ENCODE measurements at places on chromosomes 7 and 10.

DNA sequence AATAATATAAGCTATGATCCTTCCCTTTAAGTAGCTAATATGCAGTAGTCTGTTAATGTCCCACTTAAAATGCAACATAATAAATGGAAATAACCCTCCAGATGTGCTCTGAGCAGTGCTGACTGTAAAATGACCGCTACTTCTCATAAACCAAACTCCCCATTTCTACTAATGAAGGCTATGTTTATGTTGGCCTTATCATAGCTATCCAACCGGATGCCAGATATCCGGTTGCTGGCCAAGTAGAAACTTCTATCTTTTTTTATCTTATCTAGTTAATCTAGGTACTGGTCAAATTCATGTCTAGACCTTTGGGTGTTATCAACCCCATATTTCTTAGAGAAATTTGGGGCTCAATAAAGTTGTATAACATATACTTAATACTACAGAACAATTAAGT, 56.6 kb downstream of the CHRM2 start:
- no peak for DNase-seq

DNA sequence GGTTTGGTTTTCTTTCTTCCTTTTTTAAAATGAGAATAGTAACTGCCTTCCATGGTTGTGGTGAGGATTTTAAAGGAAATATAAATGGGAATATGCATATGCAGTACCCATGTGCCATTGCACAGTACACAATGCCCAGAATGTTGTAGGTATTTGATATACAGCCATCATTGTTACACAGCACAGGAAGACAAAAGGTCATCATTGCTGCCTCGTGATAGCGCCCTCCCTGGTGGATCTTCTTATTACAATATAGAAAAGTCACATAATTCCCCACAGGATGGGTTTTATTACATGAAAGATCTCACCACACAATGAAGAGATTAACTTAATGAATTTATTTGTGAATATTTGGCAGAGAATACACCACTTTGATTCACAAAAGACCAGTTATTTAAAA, 76.5 kb downstream of the PPP1R17 start:
- DNase-seq, result no peak

DNA sequence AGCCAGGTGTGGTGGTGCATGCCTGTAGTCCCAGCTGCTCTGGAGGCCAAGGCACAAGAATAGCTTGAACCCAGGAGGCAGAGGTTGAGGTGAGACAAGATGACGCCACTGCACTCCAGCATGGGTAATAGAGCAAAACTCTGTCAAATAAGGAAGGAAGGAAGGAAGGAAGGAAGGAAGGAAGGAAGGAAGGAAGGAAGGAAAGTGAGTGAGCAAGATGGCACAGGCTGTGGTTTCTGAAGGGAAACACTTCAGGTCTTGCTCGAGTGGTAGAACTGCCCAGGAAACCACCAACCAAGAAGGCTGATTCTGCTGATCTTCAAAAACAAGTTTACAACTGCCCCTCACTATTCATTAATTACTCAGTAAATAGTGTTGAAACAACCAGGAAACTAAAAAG, 45.2 kb downstream of the EZH2 start:
- DNase-seq, result no peak

- no peak for DNase-seq
Observed at GRCh38 chr10:74637685-74638084, 188.7 kb upstream of the KAT6B start.

DNA sequence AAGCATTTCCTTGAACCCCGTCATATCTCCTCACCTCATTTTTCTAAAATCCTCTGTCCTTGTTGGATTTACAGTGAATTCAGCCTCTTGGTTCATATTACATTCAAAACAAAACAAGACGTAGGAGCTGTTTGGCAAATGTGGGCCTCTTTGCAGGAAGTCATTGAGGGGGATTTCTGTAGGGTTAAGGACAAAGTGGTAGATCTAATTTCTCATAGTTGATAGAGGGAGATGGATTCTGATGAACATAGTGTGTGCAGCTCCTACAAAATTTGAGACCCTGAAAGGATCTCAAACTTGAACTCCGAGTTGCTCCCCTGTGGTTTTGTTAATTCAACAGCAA, 682 bp downstream of the TBXAS1 start:
- no peak for DNase-seq

- DNase-seq, result no peak
Observed at GRCh38 chr7:141263508-141263907, 189.6 kb downstream of the TMEM178B start.

GRCh38 chr10:101875068-101875688, 31.6 kb upstream of the KCNIP2 start:
- no peak for DNase-seq

DNA sequence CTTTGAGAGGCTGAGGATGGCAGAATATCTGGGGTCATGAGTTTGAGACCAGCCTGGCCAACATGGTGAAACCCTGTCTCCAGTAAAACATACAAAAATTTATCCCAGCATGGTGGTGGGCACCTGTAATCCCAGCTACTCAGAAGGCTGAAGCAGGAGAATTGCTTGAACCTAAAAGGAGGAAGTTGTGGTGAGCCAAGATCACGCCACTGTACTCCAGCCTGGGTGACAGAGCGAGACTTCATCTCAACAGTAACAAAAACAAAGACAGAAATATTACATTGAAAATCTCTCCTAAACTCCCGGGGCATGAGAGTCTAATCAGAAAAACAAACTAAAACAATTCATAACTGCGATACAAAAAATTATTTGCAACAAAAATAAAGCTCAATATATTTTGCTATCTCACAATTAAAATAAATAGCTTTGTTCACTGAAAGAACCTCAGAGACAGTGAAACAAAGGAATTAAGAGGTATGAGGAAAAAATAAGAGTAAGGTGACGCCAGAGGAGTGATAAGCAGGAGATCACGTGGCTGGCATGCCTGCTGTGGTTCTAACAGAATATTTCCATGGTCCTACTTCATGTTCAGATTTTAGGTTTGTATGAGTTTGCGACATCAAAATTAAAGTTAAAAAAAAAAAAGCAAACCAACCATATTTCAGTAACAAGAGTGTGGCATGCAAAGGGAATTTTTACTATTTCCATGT, 527.7 kb upstream of the POM121L12 start:
- DNase-seq, result no peak

DNA sequence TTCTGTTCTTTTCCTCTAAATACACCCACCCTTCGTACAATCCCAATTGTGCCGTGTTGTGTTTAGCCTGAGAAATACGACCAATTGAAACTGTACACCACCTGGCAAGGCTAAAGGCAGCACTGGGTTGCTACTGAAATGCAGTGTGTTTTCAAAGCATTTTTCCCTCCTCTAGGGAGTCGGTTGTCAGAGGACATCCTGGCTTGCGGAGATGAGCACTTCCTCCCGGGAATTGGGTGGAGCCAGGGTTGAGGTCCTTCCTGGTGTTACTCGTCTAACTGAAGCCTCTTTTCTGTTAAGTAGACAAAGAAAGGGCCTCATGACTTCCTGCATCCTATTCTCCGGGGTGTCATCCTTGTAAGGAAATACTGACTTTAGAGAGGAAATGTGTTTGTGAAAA, 133.5 kb downstream of the MTPAP start:
- DNase-seq, result no peak

DNA sequence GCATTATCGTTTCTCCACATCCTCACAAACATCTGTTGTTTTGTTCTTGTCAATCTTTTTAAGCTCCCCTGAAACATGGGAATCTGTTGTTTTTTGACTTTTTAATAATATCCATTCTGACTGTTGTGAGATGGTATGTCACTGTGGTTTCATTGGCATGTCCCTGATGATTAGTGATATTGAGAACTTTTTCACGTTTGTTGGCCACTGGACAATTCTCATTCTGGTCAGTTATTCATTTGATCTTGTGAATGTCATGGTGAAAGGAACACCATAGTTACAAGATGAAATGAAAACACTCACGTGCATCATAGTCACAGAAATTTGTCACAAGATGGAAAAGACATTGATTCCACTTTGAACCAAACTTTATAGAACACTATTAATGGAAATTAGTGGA, 20.5 kb upstream of the SGCE start:
- DNase-seq, result no peak

- no peak for DNase-seq
Observed at GRCh38 chr7:140537750-140538482, 58.6 kb upstream of the MKRN1 start.

DNA sequence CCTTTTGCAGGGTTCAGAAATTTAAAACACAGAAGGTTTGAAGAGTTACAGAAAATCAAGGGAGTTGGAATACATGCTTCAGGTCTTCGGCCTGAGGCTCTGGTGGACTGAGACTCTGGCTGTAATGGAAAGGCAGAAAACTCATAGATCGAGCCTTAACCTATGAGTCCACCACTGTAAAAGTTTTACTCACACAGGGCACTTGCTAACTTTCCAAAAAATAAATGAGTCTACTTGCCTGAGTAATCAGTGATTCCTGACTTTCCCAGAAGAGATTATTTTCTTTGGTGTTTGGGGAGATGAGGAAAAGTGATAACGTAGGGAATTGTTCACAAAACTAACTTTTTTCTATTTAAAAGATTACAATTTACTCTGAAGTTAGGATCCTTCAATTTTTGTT, 108.0 kb downstream of the MBL2 start:
- DNase-seq, result no peak

DNA sequence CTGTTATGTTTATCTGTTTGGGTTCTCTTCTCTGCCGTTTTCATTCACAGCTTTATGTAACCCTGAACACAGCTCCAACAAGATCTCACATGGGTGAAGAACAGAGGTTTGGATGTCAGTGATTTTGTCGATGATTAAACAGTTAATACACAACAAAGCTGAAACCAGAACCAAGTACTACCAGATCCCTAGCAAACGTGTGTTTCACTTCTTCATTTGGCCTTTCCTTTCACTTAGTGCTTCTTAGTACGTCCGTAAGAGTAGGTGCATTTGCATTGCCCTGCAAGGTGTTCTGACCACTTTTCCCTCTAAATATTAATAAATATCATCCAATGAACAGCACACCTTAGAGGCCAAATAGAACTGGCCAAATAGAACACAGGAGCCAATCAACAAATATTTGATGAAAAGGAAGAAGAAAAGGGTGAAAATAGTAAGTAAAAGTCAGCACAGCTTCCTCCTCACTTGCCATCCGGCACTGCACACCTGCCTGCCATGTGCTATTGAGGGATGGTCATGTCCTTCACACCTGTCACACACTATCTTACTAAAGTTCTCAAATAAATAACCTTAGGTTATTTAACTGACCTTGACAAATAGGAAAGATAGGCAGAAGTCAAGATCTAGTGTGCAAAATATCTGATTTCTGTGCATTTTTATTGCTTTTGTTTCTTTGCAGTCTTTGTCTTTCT, 252.6 kb upstream of the ANKRD30A start:
- no peak for DNase-seq

GRCh38 chr10:122078965-122079795, 90.2 kb downstream of the TACC2 start:
- DNase-seq, result no peak

- DNase-seq, result no peak
Observed at GRCh38 chr7:114818501-114818900, 103.4 kb upstream of the MDFIC start.

DNA sequence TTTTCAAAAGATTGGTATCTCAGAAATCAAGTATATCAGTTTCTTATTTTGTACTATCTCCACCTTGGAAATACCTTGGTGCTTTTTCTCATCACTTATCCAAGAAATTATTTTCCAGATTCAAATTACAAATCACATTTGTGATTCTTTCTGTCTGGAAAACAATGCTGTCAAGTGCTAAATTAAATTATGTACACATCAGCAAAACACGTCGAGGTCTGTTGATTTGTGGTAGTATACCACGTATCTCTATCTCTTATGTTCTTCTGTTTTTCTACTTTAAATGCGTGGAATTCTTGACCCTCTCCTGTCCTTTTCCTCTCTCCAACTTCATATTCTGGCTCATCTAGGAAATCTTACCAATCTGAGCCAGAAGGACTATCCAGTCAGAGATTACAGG, 214.5 kb downstream of the PTN start:
- DNase-seq, result no peak

DNA sequence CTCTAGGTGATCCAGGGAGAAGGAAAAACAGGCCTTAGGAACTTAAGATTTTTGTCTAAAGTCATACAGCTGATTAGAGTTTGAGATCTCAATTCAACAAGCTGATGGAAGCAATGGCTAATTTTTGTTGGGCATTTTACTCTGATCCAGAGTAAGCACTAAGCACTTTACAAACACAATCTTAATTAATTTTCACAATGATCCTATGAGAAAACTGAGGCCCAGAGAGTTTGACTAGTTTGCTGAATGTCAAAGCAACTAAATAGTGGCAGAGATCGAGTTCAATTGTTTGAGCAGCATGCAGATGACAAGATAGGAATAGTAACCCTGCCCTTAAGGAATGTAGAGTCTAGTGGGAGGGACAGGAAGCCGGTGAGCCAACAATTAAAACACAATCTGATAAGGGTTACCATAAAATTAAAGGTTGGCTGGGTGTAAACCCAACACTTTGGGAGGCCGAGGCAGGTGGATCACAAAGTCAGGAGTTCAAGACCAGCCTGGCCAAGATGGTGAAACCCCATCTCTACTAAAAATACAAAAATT, 13.5 kb upstream of the RPEL1 start:
- DNase-seq, result no peak

- no peak for DNase-seq
Observed at GRCh38 chr10:108904163-108904838, 1019.0 kb downstream of the XPNPEP1 start.

DNA sequence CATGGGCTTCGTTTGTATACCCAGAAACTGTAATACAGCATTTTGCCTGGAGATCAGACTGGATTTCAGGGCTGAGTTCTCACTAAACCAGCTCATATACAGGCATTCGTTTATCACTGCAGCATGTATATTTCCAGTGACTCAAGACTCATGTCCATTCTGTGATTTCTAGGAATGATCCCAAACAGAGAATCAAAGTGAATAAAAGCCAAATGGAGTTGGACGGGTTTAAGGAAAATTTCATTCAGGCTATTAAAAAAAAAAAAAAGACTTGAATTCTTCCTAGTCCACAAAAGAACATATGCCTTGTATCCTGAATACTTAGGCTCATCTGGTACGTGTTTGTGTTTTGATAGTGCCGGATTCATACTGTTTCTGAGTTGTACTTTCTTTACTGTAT, 46.8 kb downstream of the TET1 start:
- no peak for DNase-seq

DNA sequence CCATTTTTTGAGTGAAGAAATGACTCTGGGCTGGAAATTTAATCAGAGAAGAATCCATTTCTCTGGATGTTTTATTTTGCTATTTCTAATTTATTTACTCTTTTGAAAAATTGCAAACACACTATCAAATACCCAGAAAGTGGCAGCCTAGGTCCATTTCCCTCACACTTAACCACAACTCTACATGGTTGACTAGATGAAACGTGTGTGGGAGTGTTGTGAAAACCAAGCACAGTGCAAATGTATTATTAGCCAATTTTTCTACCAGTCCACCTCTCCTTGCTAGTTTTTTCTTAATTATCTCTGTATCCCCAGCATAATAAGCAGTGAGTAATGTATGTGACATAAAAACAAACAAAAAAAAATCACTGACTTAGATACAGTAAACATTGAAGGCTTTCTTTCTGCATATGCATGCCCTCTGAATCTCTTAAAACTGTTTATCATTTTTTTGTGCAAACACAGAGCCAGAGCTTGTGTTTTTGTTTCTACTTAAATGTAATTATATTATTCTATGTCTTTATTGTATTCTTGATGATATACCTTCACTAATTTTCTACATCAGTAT, 30.9 kb downstream of the SCIN start:
- no peak for DNase-seq

GRCh38 chr7:11120675-11121220, 147.1 kb downstream of the PHF14 start:
- no peak for DNase-seq
